ENCODE measurements at places on chromosomes 2 and 18.

GRCh38 chr2:196356332-196356731 lies 185.0 kb upstream of the STK17B start:
- no peak for DNase-seq

GRCh38 chr2:240404174-240404852 lies 31.1 kb upstream of the GPC1 start:
- no peak for DNase-seq

DNA sequence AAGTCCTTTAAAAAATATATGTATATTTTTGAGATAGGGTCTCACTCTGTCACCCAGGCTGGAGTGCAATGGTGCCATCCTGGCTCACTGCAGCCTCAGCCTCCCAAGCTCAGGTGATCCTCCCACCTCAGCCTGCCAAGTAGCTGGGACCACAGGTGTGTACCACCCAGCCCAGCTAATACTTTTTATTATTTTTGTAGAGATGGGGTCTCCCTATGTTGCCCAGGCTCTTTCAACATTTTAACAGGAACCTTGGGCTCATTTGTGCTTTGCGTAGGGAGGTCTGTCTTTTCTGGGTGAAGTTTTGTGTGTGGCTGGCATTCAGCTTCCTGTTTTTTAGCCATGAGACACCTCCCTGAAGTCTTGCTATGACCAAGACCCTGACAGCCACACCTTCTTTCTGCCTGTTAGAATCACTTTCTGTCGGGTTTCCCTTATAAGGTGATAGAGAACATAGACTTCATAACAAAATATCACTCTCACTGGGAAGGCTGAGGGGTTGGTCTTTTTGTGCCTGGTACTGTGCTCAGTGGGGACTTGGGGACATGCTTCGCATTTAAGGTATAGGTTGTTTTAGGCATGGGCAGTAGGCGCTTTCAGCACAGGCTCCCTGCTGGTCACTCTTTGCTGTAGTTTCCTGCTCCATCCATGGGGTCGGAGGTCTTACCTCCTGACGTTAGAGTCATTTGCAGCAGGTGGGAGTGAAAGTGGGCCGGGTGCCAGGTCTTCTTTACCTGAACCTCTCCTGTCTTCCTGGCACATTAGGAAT lies 3.4 kb downstream of the RAB31 start:
- no peak for DNase-seq

- no peak for DNase-seq
Observed at GRCh38 chr2:16683576-16683975, 17.9 kb upstream of the CYRIA start.

DNA sequence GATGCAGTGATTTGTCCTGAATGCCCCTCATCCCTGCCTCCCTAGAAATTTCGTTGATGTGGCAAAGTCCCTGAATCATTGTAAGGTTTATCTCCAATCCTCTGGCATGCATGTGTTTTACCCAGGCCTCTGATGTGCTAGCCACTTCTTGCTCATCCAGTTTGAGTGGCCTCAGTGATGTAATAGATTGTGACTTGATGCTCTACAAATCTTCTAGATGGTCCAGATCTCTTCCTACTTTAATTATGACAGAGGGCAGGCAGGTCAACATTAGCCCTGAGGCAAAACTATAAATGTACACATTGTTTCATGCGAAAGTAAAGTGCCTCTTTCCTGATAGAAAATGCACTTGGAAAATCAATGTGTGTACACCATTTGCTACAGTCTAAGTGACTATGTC lies 54.5 kb downstream of the LONRF2 start:
- DNase-seq, result no peak

DNA sequence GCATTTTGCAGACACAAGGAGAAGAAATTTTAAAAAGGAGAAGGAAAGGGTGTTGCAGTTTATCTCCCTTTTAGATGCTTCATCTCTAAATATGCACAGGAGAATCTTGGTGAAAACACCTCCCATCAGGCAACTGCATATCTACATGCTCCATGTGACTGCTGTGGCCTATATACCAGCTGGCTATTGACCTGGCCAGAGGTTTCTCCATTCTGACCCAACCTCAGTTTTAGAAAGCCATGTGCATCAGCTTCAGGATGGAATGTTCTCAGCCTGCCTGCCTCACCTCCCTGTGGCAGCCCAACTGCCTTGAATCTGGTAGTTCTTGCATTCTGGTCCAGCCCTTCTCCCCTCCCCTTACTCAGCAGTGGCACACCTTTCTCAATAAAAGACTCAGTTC lies 1958.8 kb upstream of the CELF4 start:
- DNase-seq, result no peak

DNA sequence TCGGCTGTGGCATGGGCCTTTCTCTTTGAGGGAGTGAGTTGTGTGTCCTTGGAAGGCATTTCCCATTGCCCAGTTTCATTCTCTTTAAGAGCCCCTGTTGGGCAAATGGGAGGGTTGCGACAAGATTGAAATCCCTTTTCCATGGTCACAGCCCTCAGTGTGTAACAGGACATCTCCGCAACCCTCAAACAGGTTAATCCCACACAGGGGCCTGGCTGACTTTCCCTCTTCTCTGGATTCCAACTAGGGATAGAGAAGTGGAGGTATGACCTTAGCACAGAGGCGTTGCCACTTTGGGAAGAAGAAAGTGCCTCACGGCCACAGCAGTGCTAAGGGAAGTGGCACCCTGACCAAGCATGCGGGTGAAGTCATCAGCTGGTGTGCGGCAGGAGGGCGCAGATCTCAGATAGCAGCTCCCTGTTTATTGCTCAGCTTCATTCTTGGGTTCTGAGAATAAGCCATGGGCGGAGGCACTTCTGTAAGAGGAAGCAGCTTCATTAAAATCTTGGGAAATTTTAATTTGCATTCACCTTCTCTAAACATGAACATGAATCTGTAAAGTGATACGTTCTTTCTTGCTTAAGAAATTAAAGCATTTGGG lies 256.5 kb downstream of the GBX2 start:
- DNase-seq, result no peak

GRCh38 chr2:166892397-166892796 lies 4.1 kb downstream of the XIRP2 start:
- DNase-seq, result no peak

DNA sequence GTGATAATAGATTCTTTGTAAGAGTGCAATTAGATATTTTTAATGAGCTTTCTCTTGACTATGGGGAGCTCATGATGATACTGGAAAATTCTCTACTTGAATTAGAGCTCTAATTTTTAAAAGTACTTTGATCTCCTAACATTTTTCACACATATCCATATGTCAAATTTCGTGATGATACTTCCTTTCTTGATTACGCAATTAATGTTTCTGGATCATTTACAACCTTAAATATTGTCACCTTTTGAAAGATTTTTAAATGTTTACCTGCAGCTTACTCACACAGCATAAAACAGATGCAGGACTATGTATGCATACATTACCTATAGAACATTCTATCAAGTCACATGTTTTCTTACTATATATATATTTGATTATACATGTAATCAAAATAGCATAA lies 598.5 kb upstream of the DSEL start:
- DNase-seq, result no peak

- DNase-seq, result no peak
Observed at GRCh38 chr2:19041434-19042041, 316.9 kb downstream of the OSR1 start.

GRCh38 chr2:236014408-236015131 lies 153.6 kb downstream of the GBX2 start:
- no peak for DNase-seq

GRCh38 chr2:99032001-99032400 lies 96.0 kb upstream of the CRACDL start:
- no peak for DNase-seq

- no peak for DNase-seq
Observed at GRCh38 chr18:10216791-10217190, 237.6 kb upstream of the APCDD1 start.

DNA sequence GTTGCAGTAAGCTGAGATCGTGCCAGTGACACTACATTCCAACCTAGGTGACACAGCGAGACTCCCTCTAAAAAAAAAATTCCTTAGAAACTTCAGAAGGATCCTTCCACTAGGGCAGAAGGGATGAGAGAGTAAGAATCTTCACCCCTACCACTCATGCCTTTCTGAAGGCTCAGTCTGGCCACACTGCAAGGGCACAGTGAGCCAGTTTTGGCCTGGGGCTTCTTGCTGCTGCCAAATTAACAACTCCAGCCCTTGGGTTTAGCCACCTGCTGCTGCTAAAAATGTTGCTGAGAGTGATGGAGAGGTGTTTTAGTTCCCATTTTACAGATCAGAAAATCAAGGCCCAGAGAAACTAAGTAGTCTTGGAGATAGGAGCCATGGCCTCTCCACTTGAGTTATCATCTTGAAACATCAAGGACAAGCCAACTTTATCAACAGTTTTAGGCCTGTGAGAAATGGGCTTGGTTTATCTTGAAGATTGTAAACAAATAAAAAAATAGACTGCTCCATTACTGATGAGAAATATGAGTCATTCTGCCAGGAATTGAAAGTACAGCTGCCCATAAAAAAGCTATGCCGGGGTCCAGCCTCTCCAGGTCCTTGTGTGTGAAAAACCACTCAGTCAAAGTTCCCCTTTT lies 31.9 kb upstream of the CASP8 start:
- DNase-seq, result no peak

DNA sequence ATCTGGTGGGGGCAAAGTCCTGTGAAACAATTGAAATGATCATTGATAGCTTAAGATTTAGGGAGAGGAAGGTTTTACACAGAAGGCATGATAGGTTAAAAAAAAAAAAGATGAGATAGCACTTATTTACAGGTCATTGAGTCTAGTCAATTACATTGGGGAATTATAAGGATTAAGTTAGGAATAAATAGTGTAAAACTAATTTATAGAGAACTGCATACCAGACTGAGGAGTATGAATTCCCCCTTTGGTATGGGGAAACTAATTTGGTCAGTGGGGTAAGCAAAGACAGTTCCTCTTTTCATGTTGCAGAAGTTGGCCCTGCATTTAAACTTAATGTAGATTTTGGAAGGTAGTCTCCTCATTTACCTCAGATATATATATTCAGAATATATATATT lies 10.8 kb downstream of the GLS start:
- DNase-seq, result no peak

GRCh38 chr2:209907746-209908145 lies 94.7 kb upstream of the RPE start:
- DNase-seq, result no peak

- DNase-seq, result no peak
Observed at GRCh38 chr2:239731422-239731821, 293.7 kb downstream of the NDUFA10 start.

DNA sequence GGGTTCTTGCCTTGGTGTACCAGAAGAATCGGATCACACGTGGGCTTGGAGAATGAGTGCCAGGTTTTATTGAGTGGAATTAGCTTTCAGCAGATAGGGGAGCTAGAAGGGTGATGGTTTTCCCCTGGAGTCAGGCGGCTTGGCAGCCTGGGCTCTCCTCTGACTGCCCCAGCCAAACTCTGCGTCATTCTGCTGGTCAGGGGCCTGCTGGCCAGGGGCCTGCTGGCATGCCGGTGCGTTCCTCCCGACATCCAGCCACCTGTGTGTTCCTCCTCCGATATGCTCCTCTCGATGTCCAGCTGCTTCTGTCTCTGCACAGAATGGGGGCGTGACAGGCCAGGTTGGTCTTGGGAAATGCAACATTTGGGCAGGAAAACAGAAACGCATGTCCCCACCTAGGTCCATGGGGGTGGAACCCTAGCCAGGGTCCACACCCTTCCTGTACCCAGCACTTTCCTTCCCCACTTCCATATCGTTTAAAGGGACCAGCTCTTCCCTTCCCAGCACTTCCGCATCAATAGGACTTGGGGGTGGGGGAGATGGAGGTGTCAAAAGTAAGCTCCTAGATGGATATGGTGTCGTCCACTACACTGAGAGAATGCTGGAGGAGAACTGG lies 85.3 kb downstream of the VWA3B start:
- no peak for DNase-seq

DNA sequence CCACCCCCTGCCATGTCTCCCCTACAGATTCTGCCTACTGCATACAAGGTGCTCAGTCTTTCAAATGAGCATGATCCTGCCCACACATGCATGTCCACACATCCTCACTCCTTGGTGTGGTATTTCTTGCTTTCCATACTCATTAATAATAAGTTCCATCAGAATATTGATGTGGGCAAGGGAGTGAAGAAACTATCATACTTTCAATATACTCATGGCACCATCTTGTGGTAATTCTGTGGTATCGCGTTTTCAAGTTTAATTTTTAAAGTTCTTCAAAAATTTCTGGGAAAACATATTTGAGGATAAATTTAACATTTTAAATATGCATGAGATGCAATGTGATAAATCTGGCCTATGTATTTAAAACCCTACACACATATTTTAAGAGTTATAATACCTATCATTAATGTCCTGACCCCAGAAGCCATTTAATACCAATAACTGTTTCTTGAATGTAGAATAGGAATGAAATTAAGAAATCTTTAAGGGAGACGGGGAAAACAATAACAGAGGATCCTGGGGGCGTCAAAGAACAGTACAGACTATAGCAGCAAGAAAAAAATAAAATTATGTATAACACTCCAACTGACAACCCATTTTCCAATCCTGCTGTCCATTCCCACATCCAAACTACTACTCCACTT lies 110.1 kb downstream of the ZNF385B start:
- no peak for DNase-seq

DNA sequence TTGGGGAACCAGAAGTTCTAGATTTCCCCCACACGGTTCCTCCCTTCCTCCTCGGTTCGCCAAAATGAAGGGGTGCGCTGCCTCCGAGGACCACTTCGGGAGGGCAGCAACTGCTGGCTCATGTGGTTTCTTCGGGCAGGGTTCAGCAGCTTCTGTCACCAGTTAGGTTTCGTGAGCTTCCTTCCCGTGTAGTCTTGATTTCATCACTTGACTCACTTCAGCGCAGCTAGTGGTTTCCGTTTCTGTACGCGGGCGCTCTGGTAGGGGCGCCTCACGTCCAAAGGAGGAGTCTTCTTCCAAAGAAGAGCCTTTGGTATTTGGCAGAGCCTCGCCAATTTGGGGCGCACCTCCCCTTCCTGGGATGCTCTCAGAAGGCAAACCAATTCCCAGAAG lies 485 bp upstream of the GALNT3 start:
- DNase-seq, result no peak

- DNase-seq, result no peak
Observed at GRCh38 chr2:152411154-152411553, 76.2 kb downstream of the FMNL2 start.

GRCh38 chr18:12531749-12532148 lies 124.0 kb downstream of the PRELID3A start:
- no peak for DNase-seq

GRCh38 chr2:65456064-65456463 lies 23.7 kb upstream of the SPRED2 start:
- no peak for DNase-seq

DNA sequence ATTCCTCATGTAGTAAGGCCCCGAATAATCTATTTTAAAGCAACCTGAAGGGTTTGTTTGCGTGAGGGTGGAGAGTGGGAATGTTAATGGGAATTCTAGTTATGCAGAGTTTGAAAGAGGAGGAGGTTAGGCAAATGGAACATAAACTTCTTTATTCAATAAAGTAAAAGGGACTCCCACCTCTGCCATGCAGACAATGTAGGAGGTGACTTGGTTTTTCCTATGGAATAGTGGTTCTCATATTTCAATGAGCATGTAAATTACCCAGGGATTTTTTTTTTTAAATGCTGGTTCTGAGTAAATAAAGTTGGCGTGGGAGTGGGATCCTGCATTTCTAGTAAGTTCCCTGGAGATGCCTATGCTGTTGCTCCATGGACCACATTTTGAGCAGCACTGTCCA lies 367.9 kb downstream of the THSD7B start:
- no peak for DNase-seq
